ENCODE measurements at places on chromosomes 3 and 15.

DNA sequence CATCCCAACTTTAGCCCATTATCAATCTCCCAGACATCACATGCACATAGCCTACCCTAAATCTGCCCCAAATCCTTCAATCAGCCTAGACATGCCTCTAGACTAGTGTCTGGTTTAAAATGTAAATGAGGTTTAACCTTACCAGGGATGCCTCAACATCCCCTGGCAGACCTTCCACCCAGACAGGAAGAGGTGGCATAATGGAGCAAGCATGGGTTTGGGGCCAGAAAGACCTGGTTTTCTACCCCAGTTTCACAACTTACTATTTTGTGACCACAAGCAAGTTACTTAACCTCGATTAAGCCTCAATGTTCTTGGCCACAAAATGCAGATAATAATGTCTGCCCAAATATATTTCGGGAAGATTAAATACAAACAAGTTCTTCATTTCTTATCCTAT lies 28.3 kb upstream of the THBS1 start:
- DNase-seq: no peak

GRCh38 chr3:30227571-30228301 lies 378.7 kb upstream of the TGFBR2 start:
- DNase-seq: no peak

DNA sequence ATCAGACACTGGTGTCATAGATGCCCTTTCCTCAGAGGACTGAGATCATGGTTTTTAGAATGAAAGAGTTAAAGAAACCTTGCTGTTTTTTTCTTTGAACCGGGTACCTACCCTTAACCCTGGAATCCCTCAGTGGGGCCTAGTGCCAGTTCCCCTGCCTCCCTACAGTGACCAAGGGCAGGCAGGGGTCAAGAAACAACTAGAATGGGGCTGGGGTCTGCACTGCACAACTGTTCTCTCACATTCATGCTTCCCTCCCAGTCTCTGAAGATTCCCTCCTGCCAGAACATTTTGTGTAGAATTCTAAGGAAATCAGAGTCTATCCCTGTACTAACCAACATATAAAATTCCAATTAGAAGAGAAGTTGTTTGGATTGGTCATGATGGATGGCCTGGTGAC lies 47.9 kb downstream of the TGFBR2 start:
- no peak for DNase-seq

DNA sequence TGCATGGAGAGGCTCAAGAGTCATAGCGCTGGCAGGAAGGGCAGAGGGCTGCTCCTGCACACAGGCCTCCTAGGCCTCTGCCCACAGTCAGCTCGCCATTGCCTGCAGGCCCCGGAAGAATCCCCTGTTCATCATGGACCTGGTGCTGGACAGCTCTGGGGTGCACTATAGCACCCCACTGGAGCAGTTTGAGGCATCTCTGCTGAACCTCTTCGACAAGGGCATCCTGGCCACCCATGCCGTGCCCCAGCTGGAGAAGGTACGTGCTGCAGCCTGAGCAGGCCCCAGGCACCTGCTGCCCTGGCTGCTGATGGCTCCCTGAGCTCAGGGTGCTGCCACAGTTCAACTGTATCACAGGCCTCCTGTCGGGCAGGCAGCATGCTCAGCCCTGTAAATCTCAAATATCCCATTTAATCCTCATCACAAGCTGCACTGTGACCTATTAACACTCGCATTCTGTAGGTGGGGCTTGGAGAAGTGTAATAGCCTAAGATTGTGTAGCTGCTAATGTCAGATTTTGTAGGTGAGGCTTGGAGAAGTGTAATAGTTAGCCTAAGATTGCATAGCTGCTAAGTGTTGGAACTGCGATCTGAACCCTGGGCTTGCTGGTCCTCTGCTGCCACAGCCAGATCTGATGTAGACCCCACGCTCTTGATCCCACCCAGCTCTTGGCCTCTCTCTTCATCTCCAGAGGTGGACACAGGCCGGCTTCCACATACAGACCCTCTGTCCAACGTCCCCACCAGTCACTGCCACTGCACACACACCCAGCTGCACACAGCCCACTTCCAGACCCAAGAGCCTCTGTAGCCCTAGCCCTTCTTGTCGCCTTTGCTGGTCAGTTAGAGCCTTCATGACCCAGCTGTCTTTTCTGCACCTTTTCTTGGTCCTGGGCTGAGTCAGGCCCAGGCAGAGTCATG lies 31.9 kb downstream of the DNAH1 start:
- DNase-seq: no peak

DNA sequence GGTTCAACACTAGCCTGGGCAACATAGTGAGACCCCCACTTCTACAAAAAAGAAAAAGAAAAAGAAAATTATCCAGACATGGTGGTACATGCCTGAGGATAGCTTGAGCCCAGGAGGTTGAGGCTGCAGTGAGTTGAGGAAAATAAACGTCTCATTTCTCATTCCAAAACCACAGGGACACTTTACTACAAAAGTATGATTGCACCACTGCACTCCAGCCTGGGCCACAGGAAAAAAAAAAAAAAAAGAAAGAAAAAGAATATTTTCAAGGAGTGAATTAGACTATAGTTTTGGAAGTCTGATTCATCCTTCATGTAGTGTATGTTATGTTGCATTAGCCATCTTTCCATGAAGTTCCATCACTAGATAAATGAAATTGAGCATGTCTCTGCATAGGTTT lies 149.5 kb upstream of the THBS1 start:
- no peak for DNase-seq

GRCh38 chr3:185328324-185329004 lies 34.5 kb upstream of the MAP3K13 start:
- no peak for DNase-seq

DNA sequence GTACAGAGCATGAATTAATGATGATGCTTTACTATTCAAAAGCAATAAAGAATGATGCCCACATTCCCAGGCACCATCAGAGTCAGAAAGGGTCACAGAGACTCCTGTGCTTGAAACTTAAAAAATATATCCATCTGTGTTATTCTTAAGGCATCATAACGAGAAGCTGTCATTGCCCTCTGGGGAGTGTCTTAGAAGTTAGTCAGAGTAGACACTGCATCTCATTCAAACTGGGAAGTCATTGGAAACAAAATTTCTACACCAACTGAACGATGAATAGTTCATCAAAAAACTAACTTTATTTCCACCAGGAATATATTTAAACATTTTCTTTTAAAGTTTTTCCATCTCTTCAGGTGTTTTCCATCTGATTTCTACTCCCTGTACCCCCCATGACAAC lies 122.9 kb downstream of the RFTN1 start:
- DNase-seq: no peak

DNA sequence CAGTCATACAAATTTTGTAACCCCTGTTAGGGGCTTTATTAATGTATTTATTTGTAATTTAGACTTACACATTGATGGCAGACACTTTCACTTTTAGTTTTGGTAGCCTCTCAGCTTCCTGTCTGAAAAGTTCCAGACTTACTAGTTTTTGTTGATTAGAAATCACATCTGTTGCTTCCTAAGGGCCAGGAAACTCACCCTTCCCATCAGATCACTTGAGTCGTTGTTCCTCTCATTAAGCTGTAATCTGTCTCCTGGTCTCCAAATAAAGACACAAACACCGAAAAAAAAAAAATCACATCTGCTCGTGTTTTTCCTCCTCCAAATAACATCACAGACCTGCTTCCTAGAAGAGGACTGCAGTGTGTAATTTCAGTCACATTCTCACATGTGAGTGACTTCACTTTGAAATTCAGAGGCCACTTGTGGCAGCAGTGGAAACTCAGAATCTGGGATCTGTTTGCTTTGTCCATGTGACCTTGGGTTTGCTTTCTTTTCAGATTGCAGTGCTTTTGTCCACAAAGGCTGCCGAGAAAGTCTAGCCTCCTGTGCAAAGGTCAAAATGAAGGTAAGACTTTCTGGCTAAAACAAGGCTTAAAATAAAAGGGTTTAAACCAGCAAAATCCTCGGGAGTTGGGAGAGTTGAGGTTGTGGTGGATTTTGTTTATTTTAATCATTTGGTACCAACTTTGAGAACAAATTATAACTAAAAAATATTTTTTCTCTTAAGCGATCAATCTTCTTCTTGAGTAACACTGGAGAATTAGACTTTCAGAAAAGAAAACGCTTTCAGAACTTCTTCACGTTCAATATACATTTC lies 87.0 kb downstream of the KLHL25 start:
- DNase-seq: no peak

- DNase-seq: no peak
These were observed 89.1 kb downstream of the CRYGS start for GRCh38 chr3:186454881-186455703.

GRCh38 chr3:174873832-174874657 lies 14.9 kb downstream of the NAALADL2 start:
- DNase-seq: peak; percentile 29

DNA sequence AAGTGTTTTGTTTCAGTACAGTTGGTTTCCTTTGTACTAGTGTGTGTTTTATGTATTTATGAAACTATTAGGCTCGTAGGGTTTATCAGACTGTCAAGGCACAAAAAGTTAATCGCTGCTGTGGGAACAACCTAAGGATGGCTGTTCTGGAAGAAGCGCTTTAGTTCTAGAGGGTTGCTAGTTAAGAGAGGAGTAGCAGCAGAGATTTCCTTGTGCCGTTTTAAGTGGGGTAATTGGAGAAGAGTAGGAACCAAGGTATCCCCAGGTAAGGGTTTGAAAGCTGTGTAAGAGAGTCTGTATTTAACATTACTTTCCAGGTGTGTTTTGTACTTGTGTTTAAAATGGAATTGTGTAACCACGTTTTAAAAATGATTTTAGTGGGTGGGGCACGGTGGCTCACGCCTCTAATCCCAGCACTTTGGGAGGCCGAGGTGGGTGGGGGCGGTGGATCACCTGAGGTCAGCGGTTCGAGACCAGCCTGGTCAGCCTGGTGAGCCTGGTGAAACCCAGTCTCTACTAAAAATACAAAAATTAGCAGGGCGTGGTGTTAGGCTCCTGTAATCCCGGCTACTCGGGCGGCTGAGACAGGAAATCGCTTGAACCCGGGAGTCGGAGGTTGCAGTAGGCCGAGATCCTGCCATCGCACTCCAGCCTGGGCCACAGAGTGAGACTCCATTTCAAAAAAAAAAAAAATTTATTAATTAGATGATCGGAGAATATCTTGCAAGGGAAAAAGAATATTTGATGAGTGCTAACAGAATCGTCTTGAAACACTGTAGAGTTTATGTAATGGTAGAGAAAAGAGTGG lies 2.6 kb downstream of the MORF4L1 start:
- no peak for DNase-seq

- DNase-seq: no peak
These were observed 472.3 kb upstream of the CBLB start for GRCh38 chr3:106341087-106341486.

DNA sequence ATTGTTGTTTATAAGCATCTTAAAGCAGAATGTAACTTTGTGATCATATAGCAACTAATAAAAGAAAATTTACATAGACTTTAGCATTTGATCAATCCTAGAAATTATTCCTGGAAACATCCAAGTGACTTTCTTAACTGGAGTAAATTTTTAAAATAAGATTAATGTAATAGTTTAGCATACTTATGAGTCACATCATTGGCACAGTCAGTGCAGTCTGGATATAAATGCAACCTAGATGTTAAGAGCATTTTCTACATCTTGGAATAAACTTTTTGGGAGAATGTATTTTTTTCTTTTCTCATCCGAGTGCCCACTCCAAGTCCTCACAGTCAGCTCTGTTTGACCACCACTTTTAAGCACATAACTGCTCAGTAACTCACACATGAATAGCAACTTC lies 324.6 kb upstream of the PLSCR5 start:
- no peak for DNase-seq

DNA sequence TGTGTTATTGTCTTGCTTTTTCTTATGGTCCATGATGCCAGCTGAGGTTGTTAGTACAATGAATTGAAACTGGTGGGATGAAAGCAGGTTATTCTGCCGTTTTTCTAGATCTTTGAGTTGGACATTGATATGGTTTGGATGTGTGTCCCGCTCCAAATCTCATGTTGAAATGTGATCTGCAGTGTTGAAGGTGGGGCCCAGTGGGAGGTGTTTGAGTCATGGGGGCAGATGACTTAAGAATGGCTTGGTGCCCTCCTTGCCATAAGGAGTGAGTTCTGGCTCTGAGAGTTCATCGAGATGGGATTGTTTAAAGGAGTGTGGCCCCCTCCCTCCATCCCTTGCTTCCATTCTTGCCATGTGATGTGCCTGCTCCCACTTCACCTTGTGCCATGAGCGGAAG lies 80.3 kb upstream of the PIAS1 start:
- DNase-seq: no peak

DNA sequence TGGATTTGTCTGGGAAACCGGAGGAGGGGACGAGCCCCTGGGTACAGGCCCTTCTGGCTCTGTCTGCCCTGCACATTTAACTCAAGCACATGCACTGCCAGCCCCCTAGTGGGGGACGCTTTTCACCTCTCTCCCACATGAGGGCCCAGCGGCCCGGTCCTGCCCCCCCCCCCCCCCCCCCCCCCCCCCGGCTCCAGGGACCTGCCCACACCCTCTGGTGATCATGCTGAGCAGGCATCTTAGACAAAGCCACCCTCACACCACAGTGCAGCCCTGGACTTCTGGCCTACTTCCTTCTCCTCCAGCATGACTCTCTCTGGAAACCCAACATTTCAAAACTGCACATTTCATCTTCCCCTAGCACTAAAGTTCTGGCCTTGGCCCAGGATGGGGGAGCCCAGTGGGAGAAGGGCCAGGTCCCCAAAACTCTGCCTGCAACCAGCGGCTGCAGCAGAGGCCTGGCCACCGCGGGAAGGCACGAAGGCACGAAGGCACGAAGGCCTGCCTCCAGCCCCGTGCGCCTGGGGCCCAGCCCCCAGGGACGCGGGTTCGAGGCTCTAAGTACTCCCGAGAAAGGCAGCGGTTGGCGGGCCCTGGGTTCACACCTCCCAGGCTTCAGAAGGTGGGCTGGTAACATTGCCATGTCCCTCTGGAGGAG lies 14.1 kb downstream of the KLF15 start:
- no peak for DNase-seq

GRCh38 chr3:14222900-14223594 lies 44.4 kb downstream of the LSM3 start:
- DNase-seq: no peak

GRCh38 chr3:127428344-127428997 lies 140.6 kb upstream of the PRR20G start:
- DNase-seq: peak; percentile 22

DNA sequence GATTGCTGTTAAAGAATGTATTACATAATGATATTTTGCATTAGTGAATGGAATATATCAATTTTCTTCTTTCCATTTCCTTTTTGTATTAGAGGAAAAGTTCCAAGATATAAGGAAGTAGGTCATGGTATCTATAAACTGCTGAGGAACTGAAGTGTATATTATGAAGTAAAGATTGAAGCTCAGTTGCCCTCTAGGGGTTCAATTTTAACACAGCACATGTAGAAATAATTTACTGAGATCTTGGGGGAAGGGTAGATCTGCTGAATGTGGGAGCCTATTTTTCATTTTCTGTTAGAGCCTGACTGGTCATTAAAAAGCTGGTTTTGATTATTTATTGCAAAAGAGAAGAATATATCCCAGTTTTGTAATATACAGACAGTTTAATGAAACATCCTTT lies 45.2 kb downstream of the CMC1 start:
- DNase-seq: peak; percentile 44

Data from NCI-H2029 treated with DMSO at 0.1 percent for 48 hours (cell line).